ENCODE measurements at places on chromosomes 1 and 21.

DNA sequence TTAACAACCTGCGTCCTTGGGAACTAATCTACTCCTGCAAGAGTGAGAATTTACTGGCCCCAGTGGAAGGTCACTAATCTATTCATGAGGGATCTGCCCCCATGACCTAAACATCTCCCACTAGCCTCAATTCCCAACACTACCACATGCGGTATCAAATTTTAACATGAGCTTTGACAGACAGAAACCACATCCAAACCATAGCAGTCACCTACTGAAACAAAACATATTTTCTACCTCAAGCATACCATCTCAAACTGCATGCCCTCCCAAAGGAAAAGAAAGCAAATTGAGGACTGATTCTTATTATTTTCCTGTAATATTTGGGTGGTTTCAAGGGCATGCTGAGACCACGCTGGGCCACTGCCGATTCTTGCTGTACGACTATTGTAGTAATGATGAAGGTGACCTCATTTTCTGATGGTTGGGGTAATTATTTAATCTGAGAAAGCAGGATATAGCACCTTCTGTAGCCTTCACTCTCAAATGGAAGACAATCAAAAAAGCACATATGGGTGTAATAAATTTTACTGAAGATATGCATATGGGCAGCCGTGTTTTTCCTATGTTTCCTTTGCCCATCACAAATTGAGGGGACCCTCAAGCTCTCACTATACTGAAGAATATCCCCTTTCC, 13.2 kb upstream of the GBP5 start:
- no peak for DNase-seq

DNA sequence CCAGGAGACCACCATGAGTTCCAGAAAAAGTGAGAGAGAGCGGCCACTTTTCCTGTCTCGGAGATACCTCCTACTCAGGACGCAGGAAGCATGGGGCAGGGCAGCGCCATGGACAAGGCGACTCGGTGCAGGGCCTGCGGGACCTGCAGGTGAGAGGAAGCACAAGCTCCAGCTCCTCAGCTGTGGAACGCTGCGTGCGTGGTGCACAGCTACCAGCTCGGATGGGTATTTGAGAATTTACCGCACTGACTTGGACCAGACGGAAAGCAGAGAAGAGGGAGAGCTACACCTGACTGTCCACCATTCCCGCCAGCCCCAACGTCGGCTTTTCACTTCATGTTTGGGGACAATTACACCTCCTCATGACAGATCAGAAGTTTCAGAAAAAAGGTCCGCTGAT, 8.2 kb upstream of the CDK11A start:
- DNase-seq: no peak

GRCh38 chr1:85085417-85085816, 37.1 kb upstream of the MCOLN3 start:
- no peak for DNase-seq

- peak; percentile 94 for DNase-seq
These were observed at the start of gene EFNA4 for GRCh38 chr1:155063550-155064110. Gene EFNA4, plus strand, starts transcription at chr1:155063740. Its CDS starts 84 bp downstream, at chr1:155063824.

DNA sequence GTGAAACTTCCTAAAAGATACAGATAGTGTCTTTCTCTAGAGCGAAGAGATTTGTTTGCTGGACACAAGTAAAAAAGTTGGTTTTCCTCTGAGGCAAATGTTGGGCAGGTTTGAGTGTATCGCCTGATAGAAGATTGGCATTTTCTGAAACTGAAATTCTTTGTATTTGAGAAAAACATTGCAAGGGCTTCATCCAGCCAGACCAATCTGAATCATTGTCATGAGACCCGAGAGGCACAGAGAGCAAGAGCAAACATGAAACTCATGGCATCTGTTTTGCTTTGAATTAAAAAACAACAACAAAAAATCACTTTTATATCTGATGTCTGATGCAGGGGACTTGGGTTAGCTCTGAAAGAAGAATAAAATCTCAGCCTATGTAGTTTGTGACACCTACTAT, 379.3 kb upstream of the NCAM2 start:
- DNase-seq: no peak

GRCh38 chr1:61084491-61085031, 2.2 kb downstream of the NFIA start:
- peak; percentile 23 for DNase-seq

DNA sequence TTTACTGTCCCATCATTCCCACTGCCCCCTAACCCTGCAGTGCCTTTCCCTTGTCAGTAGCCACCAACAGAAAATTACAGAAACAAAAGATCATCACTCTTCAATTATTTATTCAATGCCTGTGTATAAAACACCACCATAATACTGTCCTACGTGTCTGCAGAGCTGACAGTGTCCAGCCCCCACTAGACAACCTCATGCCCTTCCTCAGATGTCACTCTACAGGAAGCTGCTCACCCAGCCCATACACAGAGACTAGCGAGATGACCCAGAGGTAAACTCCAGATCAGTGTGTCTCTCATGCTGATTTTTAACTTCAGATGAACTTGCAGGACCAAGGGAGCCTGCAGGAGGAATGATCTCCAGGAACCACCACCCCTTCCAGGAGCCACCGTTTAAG, 51.3 kb upstream of the GJA5 start:
- no peak for DNase-seq

DNA sequence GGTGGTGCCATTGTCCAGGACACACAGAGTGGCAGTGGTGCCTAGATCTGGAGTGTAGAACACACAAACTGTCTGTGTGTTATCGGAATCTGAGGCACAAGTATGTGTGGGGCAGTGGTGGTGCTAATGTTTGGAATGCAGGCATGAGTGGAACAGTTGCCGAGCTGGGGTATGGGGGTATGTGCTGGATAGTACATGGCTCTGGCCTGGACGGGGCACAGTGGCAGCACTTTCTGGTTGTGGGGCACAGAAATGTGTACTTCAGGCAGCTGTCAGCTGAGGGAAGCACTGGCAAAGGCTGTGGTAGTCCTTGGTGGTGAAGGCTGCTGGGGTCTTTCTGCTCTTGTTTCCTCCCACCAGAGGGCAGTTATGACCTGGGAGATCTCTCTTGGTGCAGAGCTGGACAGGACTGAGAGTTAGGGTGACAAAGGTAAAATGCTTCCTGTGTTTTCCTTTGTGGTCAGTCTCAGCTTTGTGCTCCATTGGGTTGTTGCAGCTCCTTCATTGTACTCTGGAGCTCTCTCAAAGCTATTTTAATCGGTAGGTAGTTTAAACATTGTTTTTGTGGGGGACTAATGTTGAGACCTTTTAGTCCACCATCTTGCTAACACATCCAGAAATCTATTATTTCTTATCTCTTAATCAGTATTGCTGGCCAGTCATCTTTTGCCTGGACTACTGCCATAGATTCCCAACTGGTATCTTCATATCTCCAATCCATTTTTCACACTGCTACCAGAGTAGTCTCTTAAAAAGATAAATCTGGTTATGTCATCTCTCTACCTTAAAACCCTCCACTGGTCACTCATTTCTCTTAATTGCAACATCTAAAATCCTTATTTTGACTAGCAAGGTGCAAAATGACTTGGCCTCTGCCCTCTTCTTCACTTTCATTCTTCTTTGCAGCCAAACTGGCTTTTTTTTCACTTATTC, 83.9 kb upstream of the NBPF4 start:
- no peak for DNase-seq

- DNase-seq: no peak
These were observed 8.0 kb upstream of the OR2M3 start for GRCh38 chr1:248189026-248189425.

- DNase-seq: no peak
These were observed 102.6 kb downstream of the TPR start for GRCh38 chr1:186272486-186272885.

DNA sequence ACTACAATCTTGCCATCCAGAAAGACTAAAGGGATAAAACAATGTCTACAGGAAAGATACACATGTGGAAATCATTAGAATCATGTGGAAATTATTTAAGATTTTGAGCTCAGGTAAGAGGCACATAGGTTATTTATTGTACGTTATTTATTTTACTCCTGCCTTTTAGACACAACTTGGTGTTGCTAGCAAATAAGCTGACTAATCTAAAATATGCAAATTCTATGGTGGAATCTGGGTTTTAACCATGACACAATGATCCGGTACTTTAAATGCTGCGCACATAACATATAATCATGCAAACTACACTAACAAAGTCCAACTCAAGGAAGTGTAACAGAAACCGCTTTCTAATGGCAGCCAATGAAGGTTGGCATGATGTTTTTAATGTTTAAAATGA, 112.5 kb downstream of the IFI44 start:
- no peak for DNase-seq

- no peak for DNase-seq
These were observed 4.8 kb downstream of the ITLN1 start for GRCh38 chr1:160880216-160880615.

GRCh38 chr21:41583274-41583790, 75.4 kb upstream of the TMPRSS2 start:
- DNase-seq: no peak

GRCh38 chr1:149942207-149942606, 5.5 kb upstream of the MTMR11 start:
- peak; percentile 14 for DNase-seq

DNA sequence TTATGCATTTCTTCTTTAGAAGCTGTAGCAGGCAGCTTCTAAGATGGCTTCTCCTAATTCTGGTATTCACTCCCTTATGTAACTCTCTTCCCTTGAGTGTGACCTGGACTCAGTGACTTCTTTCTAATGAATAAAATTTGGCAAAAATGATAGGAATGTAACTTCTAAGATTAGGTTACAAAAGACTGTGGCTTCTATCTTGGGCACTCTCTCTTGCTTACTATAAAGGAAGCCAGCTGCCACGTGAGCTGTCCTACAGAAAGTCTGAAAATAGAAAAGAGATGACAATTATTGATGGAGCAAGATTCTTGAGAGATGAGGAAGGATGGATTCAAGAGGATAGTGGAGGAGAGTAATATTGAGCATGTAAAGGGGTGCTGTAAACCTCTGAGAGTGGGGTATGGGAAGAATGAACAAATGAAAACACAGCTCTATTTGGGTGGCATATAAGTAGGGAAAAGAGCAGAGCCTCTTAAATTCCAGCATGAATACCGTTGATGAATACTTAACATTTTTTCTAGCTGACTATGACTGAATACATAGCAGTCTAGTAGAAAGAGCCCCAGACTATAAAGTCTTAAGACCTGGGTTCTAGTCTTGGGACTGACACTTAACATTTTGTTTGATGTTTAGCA, 5.5 kb downstream of the TSEN15 start:
- no peak for DNase-seq

DNA sequence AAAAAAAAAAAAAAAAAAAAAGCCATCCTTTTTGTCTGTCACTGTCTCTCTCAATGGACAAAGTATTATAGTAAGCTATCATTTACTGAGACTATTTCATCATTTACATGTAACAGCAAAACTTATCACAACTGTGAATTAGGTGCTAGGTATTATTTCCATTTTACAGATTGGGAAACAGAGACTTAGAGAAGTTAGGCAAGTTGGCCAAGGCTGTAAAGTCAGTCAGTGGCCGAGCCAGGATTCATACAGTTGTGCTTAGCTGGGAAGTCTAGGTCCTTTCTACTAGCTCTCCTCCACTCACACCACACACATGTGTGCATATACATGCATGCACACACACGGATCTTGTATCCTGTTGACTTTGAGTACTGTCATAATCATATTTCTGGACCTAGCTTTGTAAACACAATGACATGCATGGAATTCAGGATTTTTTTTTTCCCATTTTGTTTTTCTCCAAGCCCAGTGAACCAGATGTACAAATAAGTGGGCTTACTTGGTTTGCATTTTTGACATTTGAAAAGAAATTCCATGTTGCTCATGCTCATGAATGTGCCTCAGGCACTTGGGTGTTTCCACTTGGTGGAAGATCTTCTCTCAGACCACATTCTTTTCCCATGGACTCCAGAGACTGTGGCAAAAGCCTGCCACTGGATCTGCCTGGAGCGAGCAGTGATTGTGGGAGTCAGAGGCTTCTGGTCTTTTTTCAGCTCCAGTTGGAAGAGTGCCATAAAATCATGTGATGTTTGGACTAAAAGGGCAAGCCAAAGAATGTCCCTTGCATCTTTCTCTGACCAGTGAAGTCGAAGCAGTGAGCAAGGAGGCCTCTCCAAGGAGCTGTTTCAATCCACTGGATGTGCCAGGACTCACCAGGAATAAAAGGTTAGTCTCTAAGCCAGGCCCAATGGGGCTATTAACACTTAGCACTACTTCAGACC, 61.7 kb upstream of the DNAJC6 start:
- DNase-seq: peak; percentile 28

DNA sequence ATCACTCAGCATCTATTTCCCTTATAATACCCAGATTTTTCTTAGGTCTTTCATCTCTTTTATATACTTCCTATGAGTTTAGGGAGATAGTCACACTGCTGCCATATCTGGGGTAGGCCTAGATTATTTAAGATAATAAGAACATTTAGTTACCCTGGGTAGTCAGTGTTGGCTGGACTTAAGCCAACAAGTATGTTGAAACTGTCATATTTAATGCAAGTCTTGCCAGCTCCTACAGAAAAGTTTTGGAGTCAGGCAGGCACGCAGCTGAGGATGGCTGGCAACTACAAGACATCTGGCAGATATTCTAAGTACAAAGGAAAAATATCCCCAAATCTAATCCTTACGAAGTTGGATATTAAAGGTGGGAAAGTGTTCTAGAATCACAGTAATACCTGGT, 19.2 kb upstream of the DEPDC1 start:
- no peak for DNase-seq

- DNase-seq: no peak
These were observed 55.8 kb upstream of the GPR88 start for GRCh38 chr1:100482167-100482566.

DNA sequence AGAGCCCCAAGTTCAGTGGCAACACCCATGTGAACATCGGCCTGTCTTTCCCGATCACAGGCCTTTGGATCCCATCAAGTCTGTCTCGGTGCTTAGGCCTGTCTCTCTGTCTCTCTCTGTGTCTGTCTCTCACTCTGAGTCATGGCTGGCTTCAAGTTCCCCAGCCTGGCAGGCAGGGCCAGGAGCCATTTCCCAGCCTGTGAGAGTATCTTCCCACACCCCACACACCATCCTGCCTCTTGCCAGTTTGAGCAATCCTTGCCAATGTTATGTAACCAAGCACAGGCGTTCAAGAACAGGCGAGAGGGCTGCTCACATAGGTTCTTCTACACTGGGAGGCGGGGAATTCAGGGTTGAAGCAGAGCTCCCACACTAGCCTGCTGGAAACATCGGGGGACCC, 70.0 kb upstream of the TMEM51 start:
- DNase-seq: no peak

GRCh38 chr1:112836642-112837041, 119.4 kb downstream of the SLC16A1 start:
- DNase-seq: no peak

All from right kidney (tissue), 9 donors.